Skeletal muscle cell (primary cell): ENCODE measurements at places on chromosomes 12 and 14.

DNA sequence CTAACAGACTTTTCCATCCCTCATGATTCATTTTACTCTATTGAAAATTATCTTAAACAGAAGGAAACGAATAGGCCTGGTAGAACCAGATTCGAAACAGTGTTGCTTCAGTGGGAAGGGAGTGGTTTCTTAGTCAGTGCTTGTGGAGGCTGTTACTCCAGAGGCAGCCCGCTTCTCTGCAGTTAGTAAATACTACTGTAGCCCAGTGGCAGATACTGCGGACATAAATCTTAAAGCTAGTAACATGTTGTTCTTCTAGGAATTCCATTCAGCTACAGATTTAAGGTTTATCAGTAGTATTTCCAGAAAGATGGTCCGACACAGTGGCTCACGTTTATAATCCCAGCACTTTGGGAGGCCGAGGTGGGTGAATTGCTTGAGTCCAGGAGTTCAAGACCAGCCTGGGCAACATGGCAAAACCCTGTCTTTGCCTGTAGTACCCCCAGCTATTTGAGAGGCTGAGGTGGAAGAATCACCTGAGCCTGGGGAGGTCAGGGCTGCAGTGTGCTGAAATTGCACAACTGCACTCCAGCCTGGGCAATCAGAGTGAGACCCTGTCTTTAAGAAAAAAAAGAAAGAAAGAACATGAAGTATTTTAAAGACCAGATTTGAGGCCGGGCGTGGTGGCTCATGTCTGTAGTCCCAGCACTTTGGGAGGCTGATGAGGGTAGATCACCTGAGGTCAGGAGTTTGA is 45.9 kb downstream of the DIP2B start:
- no peak for DNase-seq

DNA sequence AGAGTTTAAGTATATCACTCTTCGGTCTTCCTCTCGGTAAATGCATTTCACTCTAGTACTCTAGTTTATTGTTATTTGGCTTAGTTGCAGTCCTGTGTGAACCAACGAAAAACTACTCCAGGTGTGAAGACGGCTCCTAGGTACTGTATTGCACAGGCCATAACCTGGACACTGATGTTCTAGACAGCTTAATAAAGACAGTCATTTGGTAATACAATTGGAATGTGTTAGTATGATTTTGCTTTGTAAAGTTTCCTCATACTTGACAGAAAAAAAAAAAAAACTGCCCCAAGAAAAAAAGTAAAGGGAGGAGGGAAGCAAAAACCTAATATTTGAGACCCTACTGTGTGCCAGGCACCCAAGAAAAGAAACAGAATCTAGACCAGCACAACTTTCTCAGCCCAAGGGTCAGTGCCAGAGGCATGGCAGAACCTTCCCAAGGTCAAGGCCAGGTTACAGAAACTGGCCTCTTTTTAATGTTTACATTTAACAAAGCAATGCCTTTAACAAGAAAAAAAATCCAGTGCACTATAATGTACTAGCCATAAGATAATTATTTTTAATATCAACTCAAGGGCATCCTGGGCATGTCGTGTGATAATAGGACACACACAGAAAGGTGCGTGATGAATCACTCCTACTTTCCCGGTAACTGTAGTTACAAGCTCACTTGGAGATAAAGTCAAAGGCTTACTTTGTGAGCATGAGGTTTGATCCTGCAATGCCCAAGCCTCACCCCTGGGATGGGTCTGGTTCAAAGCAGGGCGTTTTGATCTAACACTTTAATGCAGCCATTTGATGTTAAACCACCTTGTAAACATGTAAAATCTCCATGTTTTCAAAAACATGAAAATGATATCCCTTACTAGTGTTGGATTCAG is 110.6 kb downstream of the BMP4 start:
- no peak for DNase-seq

- DNase-seq: no peak
These were observed 143.0 kb downstream of the ADGRD1 start for GRCh38 chr12:131096681-131097181.

DNA sequence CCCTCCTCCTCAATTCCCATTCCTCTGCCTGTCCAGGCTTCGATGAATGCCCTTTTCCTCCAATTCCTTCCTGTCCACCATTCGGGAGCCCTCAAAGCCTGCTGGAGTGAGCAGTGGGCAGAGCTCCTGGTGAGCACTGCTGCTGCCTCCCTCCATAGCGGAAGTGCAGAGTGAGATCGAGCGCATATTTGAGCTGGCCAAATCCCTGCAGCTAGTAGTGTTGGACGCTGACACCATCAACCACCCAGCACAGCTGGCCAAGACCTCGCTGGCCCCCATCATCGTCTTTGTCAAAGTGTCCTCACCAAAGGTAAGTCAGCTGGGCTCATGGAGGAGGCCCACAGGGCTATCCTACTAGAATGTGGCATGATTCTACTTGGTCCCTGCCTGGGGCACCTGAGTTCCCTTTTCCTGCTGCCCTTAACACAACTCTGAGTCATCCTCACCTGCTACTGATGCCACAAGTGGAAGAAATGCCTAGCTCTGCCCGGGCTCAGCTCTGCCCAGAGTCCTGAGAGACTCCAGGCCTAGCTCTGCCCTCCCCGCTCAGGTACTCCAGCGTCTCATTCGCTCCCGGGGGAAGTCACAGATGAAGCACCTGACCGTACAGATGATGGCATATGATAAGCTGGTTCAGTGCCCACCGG is 8.0 kb downstream of the CACNB3 start:
- no peak for DNase-seq

- no peak for DNase-seq
These were observed 3.8 kb downstream of the MYF5 start for GRCh38 chr12:80720516-80720915.

GRCh38 chr14:103194256-103195045 is 71.2 kb downstream of the TNFAIP2 start:
- no peak for DNase-seq

- no peak for DNase-seq
These were observed 387.9 kb downstream of the DAD1 start for GRCh38 chr14:22200977-22201605.

DNA sequence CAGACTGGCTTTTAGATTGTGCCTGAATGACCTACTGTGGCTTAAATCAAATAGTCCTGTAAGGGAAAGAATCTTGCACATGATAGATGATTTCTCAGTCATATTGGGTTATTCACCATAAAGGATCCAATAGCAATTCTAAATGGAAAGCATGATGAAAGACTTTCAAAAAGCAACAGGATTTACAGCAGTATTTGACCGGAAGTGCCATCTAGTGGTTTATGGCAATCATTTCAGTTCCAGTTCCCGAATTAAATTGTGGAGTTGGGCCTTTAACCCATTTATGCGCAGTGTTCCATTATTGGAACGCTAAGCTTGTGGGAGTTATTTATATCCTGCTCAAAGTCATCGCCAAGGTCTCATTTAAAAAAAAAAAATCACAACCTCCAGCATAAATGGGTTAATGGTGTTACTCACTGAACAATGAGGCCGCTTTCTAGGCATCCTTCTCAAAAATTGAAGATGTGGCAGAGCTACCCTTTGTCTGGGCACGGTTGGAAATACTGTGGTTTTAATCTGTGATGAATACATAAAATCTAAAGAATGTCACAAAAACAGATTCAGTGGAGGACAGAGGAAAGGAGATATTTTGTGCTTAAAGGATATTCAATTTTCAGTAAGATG is 60.8 kb upstream of the REP15 start:
- peak; percentile 39 for DNase-seq
